ENCODE measurements at places on chromosomes 3 and 15.

- no peak for DNase-seq
Measured at GRCh38 chr15:71194286-71194685, 79.0 kb downstream of the THSD4 start.

DNA sequence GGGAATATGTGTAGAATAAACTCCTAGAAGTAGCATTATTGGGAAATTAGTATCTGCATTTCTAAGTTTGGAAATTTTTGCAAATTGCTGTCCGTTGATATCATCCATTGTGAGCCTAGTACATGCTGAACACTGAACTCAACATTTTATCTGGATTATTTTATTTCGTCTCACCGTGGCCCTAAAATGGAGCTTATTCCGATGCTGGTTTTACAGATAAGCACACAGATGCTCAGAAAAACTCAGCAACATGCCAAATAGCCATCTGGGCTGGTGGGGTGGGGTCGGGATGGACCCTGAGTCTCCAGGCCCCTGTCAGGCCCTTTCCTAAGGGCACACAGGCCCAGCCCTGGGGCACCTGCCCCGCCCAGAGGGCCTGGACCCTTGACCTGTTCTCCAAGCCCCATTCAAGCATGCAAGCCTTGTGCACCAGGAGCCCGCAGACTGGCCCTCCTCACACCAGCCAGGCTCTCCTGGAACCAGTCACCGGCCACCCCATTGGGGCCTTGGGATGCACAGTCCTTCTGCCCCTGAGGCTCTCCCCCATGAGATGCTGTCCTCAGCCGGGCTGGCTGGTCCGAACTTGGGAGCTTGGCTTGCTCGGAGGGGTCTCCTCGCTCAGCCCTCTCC lies 20.7 kb upstream of the KLF13 start:
- no peak for DNase-seq

- no peak for DNase-seq
Measured at GRCh38 chr3:52452570-52453221, 1.1 kb downstream of the TNNC1 start.

DNA sequence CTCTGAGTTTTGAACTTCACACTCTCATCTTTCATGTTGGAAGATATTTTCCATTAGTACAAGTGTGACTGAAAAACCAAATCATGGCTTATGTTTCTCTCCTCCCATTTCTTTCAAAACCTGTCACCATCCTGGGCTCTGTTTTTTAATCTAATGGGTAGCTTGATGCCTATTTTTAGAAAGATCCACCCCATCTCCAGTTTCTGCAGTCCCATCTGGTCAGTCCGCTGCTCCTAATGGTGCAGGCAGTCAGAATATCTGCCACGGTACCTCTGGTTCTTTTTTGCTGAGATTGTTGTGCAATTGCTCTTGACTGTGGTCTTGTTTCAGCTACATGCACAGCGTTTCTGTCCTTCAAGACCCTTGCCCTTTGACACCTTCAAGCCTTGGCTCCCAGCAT lies 240.9 kb upstream of the CADM2 start:
- no peak for DNase-seq

- no peak for DNase-seq
Measured at GRCh38 chr15:52765785-52766184, 24.4 kb downstream of the ONECUT1 start.

DNA sequence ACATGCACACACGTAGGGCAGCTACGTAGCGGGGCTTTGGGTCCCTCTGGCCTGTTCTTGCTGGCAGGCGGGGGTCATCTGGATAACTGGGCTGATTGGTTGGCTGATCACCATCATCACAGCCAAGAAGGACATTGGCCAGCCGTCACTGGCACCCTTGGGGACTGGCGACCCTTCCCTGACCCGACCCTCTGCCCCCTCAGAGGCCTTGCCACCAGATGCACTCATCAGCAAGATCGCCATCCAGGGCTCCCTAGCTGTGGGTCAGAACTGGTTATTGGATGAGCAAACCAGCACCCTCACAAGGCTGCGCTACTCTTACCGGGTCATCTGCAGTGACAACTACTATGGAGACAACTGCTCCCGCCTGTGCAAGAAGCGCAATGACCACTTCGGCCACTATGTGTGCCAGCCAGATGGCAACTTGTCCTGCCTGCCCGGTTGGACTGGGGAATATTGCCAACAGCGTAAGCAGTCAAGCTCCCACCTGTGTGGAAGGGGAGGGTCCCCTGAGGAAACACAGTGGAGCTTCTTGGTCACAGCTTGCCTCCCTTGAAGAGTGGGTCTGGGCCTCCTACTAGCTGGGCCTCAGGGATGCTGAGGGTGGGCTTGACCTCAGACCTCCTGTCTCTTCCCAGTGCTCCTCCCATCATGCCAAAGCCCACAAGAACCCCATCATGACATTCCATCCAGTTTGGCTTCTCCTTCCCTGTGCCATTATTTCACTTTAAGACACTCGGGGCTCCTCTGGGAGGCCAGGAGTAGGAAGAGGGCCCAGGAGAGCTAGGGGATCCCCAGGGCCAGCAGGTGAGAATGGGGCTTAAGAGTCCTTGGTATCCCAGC lies 2.4 kb downstream of the DLL4 start:
- no peak for DNase-seq

DNA sequence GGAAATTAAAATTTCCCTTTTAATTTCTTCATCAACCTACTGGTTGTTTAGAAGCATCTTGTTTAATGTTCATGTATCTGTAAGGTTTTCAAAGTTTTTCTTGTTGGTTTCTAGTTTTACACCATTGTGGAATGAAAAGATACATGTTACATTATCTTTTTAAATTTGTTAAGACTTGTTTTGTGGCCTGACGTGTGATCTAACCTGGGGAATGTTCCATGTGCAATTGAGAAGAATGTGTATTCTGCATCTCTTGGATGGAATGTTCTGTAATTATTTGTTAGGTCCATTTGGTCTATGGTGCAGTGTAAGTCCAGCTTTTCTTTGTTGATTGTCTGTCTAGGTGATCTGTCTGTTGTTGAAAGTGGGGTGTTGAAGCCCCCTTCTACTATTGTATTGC lies 45.7 kb downstream of the THSD4 start:
- DNase-seq = no peak

DNA sequence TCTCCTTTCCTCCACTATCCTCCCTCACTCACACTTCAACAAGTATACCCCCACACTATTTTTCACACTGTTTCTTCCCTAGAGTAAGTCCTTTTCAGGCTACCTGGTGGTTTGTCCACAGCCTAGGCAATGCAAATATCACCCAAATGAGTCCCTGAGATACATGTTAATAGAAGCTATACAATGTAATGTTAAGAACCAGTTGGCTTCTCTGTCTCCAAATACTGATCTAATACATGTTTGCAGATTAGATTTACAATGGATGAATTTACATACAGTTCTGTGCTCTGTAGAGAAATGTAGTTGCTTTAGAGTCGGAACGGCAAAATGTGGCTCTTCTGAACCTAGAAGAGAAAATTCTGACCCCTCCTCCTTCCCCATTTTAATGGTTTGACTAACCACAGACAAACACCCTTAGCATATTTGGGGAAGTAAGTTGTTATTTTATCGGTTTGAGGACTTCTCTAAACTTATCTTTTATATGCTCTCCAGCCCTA lies 63.6 kb upstream of the MBNL1 start:
- DNase-seq = no peak

- DNase-seq = no peak
Measured at GRCh38 chr15:92608866-92609700, 46.5 kb downstream of the FAM174B start.

- DNase-seq = no peak
Measured at GRCh38 chr3:156553705-156554356, 1.1 kb downstream of the SSR3 start.

GRCh38 chr3:22960105-22960984 lies 242.8 kb upstream of the UBE2E2 start:
- no peak for DNase-seq

- DNase-seq = no peak
Measured at GRCh38 chr15:69194854-69195253, 34.4 kb downstream of the GLCE start.

DNA sequence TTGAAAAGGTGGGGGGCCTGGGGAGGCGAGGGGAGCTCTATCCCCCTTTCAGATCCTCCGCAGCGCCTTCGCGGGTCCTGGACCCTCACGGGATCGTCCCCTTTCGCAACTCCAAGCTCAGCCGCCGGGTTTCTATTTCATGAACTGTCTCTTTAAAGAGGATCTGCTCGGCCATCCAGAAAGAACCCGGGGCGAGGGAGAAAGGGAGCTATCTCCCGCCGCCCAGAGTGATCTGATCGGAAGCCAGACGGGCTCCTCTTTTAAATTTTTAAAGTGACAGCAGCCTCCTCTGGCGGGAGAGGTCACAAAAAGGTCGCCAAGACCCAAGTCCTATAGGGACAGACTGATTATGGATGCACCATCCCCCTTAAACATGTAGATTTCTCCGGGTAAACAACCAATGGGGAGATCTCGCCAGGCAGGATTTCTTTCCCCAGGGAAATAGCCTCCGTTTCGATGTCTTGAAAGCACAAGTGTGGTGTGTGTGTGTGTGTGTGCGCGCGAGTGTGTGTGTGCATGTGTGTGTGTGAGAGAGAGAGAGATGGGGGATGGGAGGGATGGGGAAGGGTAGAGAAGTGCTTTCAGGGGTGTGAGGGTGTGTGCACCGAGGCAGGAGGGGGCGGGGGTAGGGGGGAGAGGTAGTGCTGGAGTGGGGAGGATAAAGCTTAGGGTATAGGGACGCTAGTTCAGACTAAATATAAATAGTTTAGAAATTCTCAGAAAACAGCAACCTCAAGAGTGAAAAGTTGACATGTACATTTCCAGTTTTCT lies 516.1 kb downstream of the MECOM start:
- no peak for DNase-seq

All from T-helper 22 cell (primary cell).